ENCODE measurements at places on chromosomes 2 and 18.

GRCh38 chr2:71682341-71682740, 229.0 kb downstream of the DYSF start:
- no peak for DNase-seq

DNA sequence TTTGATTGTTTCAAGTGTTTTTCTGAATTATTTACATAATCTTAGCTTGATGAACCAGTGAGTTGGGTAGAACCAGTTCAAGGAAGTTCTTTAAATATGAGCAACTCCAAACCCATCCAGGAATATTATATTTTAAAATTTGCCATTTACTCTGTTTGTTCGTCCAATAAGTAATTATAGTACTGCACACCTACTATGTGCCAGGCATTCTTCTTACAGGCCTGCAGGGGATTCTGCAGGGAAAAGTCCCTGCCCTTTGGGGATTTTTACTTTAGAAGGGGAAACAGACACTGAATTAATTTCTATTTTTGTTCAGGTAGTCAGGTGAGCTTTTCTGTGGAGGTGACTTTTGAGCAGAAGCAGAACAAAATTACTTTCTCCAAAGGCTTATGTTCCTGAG, 146.9 kb downstream of the DOCK10 start:
- DNase-seq: no peak

DNA sequence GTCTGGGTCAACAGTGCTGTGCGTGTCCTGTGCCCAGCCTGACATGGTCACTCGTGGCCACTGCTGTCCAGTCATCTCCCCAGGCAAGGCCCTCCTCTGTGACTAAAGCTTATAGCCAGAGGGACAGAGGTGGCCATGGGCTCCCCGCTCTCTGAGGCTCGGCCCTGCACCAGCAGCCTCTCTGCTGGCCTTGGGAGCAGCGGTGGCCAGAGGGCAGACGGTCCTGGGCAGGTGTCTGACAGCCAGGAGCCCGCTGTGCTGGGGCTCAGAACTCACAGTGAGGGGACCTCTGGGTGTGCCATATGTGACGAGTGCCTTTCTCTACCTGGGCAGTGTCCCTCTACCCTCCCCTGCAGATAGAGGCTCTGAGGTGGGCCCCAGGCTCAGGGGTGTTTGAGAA, 98.7 kb downstream of the FAM210A start:
- DNase-seq: no peak

DNA sequence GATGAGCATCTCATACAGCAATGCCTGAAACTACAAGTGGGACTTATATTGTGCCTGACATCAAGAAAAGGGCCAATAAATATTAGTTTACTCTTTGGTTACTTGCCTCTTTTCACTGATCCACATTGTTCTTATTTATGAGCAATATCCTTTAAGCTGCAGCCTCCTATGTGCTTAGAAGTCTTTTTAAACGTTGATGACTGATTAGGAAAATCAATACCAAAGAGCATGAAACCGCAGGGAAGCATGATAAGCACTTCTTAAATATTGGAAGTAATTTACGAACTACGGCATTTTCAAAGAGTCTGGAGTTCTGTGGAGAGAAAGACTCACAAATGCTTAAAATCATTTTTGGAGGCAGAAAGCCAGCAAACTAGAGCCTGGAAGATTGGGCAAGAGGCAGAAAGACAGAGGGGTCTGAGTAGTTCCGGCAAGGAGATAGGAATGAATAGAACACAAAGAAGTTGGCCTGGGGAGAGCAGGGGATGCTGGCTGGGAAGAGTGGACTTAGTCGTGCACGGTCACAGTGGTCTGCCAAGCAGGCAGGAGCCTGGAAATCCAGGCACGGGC, 122.6 kb upstream of the NOSTRIN start:
- no peak for DNase-seq

- DNase-seq: no peak
Observed at GRCh38 chr2:33336036-33336625, 140.3 kb upstream of the RASGRP3 start.

GRCh38 chr18:46721331-46721730, 35.5 kb downstream of the ST8SIA5 start:
- DNase-seq: no peak

GRCh38 chr18:27780061-27780745, 396.7 kb downstream of the CDH2 start:
- DNase-seq: no peak

DNA sequence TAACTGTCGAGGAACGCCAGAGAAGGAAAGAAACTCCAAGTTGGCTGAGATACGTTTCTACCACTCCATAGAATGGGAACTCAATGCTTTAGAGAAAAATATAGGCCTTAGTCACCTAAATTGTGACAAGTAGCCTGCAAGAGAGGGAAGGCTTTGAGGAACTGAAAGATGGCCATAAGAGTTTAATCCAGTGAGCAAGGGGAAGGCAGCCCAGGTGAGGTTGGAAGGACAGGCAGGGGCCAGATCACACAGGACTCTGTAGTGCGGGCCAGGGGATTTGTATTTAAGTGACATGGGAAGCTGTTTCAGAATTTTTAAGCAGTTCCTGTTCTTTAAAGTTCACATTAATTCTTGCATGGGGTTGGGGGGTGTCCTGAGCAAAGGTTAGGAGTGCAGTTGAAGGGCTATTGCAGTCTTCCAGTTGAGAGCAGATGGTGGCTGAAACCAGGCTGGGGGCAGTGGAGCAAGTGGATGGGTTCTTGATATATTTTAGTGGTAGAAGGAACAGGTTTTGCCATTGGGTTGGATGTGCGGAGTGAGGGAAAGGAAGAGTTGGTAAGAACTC, 138.9 kb upstream of the PELI1 start:
- DNase-seq: no peak

- DNase-seq: no peak
Observed at GRCh38 chr2:126934809-126935208, 36.1 kb downstream of the TEX51 start.

DNA sequence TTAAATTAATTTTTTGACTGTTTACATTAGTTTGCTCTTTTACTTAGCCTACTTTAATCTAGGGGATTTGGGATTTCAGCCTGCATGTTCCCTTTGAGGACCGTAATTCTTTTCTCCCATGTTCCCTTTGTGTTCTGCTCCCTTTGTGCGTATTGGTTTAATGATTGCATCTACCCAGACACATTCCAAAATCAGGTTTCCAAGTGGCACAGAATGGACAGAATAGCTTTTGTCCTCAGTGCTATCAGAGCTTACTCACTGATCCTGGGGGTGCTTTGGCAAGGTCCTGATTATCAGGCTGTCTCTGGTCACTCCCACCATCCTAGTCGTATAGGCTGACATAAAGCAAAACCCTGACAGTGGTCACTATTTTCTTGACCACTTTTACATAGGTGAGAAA, 867.5 kb downstream of the TSN start:
- no peak for DNase-seq

DNA sequence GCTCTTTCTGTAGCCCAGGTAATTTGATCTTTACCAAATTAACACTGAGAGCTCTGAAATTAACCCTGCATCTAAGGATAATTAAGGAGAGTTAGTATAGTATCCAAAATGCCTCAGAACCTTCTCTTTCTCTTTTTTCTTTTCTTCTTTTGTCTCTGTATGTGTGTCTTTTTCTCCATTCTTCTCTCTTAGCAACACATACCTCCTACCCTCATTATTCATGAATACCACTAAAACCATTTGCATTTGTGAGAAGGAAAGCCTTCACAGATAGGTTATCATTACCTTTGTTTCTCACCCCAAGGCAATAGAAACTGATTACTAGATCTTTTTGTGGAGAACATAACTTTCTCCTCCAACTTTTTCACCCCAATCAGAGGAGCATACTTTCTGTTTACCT, 376.5 kb upstream of the NXPH2 start:
- no peak for DNase-seq

DNA sequence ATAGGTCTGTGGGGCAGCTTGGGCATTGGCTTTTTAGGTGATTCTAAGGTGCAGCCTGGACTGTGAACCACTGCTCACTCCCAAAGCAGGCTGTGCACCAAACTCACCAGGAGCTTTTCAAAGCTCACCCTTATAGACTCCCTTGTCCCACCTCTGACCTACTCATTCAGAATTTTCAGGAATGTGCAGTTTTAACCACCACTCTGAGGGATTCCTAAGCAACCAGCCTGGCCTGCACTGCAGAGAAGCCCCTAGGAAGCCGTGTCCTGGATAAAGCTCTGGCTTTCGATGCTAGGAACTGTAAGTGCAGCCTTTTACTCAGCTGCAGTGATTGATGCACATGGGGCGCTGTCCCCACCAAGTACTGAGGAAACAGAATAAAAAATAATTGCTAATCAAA, 33.0 kb downstream of the MRO start:
- DNase-seq: no peak

DNA sequence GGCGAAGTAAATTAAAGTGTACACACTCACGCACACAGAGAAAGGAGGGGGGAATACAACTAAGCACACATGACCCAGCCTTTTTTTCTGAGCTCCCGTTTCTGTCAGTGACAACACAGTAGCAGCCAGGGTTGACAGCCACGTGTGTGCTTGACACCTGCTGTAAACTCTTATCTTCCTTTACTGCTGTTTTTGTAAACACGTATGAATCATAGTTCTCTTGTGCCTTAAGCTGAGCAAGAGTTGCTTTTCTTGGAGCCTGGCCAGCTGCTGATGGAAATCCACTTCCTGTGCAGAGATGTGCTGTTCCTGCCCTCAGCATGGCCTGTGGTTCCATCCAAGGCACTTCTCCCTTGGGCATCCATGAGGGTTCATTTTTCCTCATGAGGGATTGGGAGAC, 561.9 kb downstream of the GALR1 start:
- no peak for DNase-seq

DNA sequence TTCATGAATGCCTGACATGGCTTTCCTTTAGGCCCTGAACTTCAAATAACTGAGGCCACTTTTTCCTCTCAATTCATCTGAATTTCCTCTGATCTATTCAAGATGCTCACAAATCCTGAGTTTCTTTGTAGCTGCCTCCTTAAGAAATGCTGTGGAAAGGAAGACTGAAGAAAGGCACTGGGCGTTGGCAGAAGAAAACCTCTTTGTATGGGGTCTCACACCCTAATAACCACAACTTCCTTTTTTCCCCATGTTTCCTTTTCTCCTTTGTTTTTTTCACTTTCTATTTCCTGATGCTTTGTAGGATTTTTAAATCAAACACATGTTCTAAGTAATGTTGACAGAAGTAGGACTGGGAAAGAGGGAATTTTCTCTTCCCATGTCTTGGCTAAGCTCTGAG, 447.4 kb downstream of the CMPK2 start:
- no peak for DNase-seq

GRCh38 chr2:53989210-53989862, 18.5 kb upstream of the PSME4 start:
- no peak for DNase-seq

DNA sequence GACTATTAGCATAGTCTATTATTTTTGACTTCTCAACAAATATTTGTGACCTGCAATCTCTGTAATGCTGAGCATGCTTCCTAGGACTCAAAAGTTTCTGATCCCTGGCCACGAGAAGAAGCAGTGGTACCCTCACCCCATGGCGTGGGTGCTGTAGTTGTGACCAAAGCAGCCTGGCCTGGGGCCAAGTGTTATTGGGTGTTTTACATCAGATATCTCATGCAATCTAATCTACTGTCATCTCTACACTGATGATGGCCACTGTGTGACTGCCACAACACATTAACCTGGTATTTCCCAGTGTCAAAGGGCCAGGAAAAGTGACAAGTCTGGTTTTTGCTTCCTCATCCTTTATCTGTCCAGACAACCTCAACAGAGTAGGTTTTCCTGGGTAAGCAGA, 80.8 kb upstream of the WIPF1 start:
- DNase-seq: no peak

- no peak for DNase-seq
Observed at GRCh38 chr18:49682173-49682802, 120.4 kb downstream of the LIPG start.

GRCh38 chr2:81283081-81283480, 978.5 kb upstream of the LRRTM1 start:
- no peak for DNase-seq

GRCh38 chr2:74740741-74741431, 86.8 kb downstream of the SEMA4F start:
- DNase-seq: peak; percentile 62

Measured in omental fat pad (tissue), 4 donors.